ENCODE measurements at places on chromosomes 11 and 22.

DNA sequence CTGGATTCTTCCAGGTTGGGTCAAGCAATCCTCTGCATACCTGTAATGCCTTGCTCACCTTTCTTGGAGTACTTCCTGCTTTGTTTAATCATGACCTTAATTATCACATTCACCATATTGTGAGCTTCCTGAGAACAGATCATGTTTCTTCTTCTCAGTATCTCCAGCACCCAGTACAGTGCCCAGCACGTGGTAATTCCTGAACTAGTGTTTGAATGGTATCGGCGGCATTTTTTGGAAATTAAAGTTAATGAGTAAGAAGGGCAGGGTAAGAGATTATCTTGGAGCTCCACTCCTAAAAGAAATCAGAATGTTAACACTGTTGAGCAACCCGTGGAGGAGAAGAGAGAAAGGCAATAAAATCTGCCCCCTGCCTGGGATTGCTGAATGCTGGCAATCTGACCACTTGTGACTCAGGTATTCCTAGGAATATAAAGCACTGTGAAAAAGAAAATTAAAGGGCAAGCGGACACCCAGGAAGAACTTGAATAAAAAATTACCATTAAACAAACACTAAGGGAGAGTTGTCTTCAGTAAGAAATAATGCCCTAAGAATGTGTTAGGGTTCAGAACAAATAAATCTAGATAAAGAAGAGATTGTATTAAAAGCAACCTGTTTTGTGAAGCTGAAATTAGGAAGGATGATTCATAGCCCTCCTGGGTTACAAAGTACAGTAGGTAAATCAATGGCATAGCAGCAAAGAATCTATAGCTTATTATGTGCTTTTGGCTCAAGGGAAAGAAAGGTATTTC, 92.9 kb downstream of the PDHX start:
- peaks cover 3% of the 10 kb centered on the region for H3K27me3 ChIP-seq
- DNase-seq = no peak
- H3K27ac ChIP-seq = no peak overlapping the region
- no peak overlapping the region for H3K4me3 ChIP-seq
- no peaks in the 10 kb centered on the region for H3K36me3 ChIP-seq
- peaks cover 75% of the 10 kb centered on the region for H3K4me1 ChIP-seq

GRCh38 chr11:57359896-57360690, 20.9 kb downstream of the PRG3 start:
- H3K27ac ChIP-seq = no peak overlapping the region
- H3K27me3 ChIP-seq = peaks cover 9% of the 10 kb centered on the region
- no peaks in the 10 kb centered on the region for H3K36me3 ChIP-seq
- H3K4me1 ChIP-seq = no peaks in the 10 kb centered on the region

- H3K27ac ChIP-seq = no peak overlapping the region
- DNase-seq = no peak
These were observed 32.1 kb downstream of the CACNG2 start for GRCh38 chr22:36671404-36671803.

DNA sequence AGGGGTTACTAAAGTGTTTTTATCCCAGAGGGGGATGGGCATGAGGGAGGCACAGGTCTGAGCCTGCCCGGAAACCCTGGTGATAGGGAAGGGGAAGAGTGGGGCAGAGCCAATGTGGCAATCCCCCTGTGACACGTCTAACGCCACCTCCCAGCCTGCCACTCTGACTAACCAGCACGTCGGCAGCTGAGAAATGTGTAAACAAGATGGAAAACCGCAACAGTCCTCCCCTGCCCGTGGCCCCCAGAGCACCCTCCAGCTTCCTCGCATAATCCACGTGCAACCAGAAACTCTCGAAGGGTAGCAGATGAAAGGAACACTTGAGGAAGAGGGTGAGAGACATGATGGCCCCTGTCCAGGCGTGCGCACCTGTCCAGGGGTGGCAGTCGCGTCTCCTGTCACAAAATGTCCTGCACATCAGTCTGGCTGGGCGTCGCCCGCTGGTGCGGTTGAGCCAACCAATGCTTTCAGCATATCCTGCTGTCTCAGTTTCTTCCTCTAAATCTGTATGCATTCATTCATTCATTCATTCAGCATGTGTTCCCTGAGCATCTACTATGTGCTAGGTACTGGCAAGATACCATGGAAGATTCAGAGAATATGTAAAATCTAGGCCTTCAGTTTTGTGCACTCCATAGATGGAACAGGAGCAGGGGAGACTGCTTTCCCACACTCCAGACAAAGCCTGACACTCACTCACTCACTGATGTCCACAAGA, 4.5 kb downstream of the TMPRSS4 start:
- H3K27ac ChIP-seq = no peak overlapping the region
- H3K36me3 ChIP-seq = no peaks in the 10 kb centered on the region
- DNase-seq = no peak
- H3K4me3 ChIP-seq = no peak overlapping the region
- H3K4me1 ChIP-seq = no peaks in the 10 kb centered on the region

DNA sequence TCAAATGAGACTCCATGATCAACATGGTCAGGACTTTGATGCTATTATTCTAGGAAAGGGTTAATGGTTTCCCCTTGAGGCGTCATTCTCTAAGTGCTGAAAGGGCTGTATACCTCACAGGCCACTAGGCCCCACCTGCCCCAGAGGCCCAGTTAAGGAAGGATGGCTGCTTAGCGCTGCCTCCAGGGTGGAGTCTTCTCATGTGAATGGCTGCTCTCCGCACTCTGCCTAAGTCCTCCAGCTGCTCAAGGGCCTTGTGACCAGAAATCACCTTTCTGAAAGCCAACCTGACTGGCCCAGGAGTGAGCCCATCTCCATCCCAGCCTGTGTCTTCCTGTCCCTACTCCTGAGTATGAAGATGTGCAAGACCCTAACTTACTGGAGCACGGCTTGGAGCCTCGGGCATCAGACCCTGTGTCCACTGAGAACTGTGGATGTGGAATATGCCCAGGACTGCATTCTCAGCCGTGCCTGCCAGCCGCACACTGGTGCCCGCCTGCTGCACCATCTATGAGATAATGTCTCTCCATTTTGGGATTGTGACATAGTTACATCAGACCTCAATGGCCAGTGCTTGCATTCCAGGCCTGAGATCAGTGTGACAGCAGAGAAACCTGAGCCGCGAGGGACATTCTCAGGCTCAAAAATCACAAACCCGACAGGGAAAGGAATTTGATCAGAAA, 51.0 kb downstream of the SNX19 start:
- no peak overlapping the region for H3K27ac ChIP-seq
- H3K36me3 ChIP-seq = peaks cover 20% of the 10 kb centered on the region
- no peak for DNase-seq
- no peak overlapping the region for H3K4me3 ChIP-seq
- H3K27me3 ChIP-seq = no peaks in the 10 kb centered on the region

All from activated T-cell treated with anti-CD3 and anti-CD28 coated beads, Interleukin-2, amount 50 U/mL, for 24 hours (primary cell).